ENCODE measurements at places on chromosomes 7 and 10. TPM values are rescaled to one million over a fixed set of nuclear protein-coding genes. Genes with fewer than 3 reads are reported as not detected.

GRCh38 chr10:84225427-84226173 is at the start of gene LRIT2:
Gene LRIT2, minus strand, starts transcription at chr10:84225544. Its CDS starts 24 bp downstream, at chr10:84225520.
- DNase-seq: no peak

DNA sequence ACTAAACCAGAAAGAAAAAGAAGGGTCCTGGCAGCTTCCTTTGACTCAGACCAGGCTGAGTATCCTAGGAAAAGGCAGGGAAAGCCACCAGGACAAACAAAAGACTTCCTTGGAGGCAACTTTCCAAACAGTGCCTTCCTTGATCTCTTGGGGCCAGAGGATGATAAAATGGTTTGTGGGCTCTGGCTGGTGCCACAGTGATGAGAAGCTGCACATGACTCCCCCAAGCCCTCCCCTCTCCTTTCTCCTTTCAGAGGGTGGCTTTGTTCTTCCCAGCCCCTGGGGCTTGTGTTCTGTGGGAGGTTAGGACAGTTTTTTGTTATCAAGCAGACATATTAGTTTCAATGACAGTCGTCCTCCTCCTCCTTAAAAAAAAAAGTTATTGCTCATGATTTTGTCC is 183.2 kb downstream of the SEM1 start:
- no peak for DNase-seq

DNA sequence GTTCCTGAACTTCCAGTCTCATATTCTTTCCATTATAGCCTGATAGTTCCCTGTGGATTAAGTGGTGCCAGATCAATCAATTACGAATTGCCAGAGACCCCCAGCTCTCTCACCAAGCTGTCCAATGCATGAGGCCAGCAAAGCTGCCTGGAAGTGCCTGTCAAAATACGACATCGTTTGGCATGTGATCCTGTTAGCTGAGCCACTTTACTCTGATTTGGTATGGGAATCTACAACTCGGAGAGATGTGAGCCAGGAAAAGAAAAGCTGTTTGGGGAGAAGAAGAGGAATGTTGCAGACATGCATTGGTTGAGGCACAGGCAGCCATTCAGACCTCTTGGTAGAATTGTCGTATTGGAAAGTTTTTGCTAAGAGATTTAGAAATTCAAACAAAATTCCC is 3.9 kb downstream of the SNX10 start:
- no peak for DNase-seq

- no peak for DNase-seq
These were observed 4.6 kb downstream of the SORCS1 start for GRCh38 chr10:107159871-107160270.

The CRTAC1 gene
- 1.0 TPM for total RNA-seq

- peak; percentile 60 for DNase-seq
These were observed 1.1 kb downstream of the TRRAP start for GRCh38 chr7:98879198-98879978.

- no peak for DNase-seq
These were observed 1012.5 kb downstream of the NRG3 start for GRCh38 chr10:82887488-82887887.

The CYP2C18 gene
- 5.2 TPM for total RNA-seq

GRCh38 chr10:70551466-70551865 is 51.1 kb downstream of the PRF1 start:
- DNase-seq: no peak

DNA sequence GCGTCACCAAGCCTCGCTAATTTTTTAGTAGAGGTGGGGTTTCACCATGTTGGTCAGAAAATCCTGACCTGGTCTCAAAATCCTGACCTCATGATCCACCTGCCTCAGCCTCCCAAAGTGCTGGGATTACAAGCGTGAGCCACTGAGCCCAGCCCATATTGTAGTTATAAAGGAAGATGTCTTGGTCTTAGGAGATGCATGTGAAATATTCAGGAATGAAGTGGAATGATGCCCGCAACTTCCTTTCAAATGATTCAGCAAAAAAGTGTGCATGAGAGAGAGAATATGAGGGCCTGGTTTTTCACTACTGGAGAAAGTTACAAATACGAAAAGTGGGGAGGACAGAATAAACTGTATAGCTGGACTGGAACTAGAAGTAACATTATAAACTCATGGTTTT is 15.9 kb downstream of the TMEM209 start:
- no peak for DNase-seq

The CALHM3 gene
- not detected for total RNA-seq

DNA sequence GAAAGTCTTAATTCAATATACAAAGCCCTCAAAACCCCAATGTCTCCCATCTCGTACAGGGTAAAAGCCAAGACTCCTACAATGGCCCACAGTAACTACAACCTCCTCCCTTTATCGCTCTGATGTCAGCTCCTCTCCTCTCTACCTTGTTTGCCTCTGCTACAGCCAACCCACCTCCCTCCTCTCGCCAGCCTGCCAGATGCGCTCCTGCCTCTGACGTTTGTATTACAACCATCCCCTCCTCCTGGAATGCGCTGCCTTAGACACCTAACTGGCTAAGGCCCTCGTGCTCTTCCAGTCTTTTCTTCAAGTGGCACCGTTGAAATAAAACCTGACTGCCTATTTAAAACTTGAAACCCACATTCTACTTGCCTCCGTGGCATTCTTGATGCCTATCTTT is 115.3 kb upstream of the MYO3A start:
- DNase-seq: no peak

- DNase-seq: no peak
These were observed 44.9 kb downstream of the POLR1F start for GRCh38 chr7:19663816-19664462.

The ZNF804B gene
- total RNA-seq: not detected

The IKZF1 gene
- 14.9 TPM for total RNA-seq

DNA sequence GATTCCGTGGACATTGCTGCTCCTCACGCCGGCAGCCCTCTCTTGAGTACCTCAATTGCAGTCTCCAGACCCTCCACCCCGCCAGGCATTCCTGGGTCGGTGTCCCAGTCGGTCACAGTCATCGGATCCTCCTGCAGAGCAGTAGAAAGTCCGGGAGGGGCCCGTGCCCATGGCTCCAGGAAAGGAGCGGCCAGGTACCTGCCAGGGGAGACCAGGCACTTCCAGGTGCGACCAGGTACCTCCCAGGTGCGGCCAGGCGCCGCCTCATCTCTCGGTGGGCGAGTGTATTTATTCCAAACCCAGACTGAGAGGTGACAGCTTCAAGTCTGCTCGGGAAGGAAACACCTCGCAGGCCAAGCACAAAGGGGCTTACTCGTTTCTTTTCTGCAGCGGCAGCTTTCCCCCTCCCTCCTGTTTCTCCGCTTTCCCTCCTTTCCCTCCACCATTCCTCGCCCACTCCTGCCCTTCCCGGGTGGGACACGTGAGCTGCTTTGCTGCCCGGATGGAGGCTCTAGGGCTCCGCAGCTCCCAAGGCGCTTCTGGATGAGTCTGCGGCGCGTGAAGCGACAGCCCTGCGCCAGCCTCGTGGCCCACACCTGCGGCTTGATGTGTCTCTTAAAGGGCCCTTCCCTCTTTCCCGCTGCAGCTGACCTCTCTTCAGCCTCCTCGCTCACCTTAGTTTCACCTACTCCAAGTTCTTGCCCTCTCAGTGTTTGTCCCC is 39.4 kb upstream of the AGK start:
- DNase-seq: peak; percentile 47

Measured in mucosa of descending colon (tissue), 3 donors.